ENCODE measurements at places on chromosomes 3 and 15.

- no peak for DNase-seq
Measured at GRCh38 chr3:176097027-176097426, 1100.3 kb downstream of the TBL1XR1 start.

DNA sequence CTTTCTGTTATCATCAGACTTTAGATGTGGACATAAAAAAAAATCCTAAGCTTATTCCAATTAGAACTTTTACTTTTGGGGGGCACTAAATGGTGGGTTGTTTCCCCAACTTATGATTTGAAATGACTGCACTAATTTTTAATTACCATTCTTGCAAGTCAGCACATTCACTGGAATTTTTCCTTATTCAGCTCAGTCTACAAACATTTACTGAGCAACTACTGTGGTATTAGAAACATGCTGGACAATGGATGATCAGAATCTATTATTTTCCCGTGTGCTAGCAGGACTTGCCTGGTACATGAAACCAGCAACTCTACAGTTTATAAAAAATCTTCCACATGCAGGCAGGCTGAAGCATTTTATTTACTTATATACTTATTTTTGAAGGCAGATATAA lies 273.6 kb downstream of the FOXP1 start:
- no peak for DNase-seq

GRCh38 chr3:5136919-5137429 lies 14.9 kb downstream of the ARL8B start:
- DNase-seq = no peak

DNA sequence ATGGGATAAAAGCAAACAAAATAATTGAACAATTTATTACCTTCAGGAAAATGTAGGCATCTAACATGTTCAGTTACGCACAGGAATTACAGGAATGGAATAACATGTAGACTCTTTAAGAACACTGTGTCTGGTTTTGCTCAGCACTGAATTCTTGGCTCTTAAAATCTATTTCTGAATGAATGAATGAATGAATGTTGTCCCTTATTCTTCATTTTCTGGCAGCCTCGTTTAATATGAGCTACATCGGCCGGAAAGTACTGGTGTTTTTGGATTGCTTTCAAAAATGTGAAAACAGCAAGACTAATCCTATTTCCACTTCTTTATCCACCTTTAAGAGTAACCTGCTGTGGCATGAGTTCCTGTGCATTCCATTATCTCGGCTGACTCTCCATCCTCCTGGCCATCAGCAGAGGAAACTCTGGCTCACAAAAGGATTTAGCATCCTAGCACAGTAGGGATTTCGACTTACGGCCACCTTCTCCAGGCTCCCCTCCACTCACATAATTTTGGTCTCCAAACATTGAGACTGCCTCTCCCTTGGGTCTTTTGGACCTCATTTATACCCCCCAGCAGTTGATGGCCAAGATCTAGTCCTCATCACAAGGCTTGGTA lies 145.3 kb downstream of the FOXP1 start:
- no peak for DNase-seq

DNA sequence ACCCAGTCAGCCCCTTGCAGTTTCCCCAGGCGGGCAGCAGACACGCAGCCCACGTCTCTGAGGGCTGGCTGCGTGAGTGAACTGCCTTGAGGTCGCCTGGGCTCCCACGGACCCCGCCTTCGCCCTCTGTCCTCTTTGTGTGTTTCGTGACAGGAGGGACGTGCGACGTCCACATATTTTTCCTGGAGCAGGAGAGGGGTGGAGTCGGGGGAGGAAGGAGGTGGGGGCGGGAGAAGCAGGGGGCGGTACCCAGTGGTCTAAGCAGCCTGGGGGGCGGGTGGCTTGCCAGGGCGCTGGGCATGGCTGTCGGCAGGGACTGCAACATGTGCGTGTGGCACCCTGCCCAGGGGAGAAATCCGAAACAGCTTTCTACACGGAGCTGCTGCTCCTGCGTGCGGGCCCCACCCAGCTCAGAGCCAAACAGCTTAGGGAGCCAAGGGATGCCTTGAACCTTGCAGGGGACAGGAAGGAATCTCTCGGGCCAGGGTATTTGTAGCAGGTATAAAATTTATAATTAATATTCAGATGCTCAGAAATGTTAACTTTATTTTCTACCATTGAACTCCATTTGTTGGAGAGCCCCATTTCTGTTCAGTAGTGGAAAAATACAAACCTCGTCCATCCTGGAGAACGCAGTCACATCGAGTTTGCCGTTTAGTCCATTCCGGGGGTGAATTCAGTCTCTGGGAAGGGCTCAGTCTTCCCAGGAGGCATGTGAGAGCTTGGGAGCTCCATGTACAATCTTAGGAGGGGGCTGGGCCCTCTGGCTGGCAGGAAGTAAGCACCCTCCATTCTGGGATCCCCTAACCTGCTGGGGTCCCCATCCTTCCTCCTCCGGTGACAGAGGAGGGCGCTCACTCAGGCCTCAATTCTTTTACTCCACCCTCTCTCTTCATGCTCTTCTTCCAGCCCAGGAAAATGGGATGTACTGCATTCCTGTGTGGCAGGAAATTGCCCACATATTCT lies 79.1 kb upstream of the MEF2A start:
- DNase-seq = no peak

DNA sequence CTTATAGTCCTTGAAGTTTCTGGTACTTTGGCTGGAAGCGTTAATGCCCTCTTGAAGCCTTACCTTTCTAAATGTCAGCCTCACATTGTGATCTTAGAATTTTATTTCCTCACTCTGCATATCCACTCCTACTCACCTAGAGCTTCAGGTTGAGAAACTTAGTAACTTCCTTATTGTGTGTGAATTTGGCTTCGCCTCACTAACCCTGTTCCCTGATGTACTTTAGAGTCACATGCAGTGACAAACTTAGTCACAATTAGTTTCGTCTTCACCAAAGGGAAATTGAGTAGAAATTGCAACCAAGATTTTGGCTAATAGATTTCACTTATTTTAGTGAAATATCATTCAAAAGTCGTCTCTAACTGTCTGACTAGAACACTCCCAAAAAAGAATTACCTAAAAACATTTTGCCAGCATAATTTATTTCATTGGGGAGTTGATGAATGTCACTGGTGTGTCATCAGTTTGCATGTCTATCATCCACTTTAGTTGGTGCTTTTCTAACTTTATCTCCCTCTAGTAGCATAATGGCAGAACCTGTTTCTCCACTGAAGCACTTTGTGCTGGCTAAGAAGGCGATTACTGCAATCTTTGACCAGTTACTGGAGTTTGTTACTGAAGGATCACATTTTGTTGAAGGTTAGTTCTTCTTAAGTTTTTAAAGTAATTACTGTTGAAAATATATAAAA lies 960 bp downstream of the MFN1 start:
- DNase-seq = peak; percentile 13

- no peak for DNase-seq
Measured at GRCh38 chr3:13550423-13550690, 1.4 kb downstream of the FBLN2 start.

DNA sequence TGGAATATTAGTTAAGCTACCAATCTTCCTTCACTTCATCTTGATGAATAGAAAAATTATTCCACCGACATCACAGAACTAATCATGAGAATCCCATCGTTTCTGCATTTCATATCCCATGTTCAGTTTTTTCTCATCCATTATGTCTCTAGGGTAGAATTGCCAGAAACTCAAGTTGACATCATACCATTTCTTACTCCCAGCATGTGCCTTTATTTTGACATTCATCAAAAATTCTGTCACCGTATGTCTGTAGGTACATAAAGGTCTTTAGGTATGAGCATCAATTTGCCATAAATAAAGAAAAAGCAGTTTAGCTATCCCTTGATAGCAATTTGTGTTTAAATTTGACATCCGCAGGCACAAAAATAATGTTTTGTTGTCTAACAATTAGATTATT lies 175.5 kb upstream of the ROBO2 start:
- DNase-seq = no peak

DNA sequence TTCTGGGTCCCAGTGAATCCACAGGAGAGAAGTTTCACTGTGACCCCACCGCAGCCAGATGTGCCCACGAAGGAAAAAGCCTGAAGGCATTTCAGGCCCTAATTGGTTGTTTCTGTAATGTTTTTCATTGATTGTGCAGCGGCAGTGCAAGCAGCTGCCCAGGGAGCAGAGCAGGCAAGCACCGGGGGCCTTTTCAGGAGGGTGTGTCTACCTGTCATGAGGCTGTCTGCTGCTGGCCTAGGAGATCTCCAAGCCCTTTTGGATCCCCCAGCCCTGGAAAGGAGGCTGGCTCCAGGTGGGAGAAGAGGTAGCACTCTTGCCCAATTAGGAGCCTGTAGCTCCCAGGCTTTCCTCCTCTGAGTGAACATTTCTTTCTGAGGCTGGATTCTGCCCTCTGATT lies 108.8 kb downstream of the EPHB1 start:
- DNase-seq = no peak

DNA sequence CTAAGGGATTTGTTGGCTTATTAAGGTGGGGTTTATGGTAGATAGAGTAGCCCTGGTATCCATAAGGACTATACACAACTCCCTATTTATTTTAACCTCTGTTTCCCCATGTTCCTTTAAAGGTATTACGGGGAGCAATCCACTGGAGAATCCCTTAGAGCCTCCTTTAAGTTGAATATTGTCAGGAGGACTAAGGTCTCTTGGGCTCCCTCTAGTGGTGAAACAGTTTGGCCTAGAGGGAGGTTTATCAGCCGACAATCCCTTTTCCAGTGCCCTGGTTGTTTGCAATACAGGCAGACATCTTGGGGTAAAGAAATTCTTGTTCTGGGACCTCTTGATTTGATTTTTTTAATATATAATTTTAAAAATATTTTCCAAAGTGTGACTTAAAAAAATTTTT lies 12.9 kb downstream of the OPA1 start:
- peak; percentile 87 for DNase-seq

DNA sequence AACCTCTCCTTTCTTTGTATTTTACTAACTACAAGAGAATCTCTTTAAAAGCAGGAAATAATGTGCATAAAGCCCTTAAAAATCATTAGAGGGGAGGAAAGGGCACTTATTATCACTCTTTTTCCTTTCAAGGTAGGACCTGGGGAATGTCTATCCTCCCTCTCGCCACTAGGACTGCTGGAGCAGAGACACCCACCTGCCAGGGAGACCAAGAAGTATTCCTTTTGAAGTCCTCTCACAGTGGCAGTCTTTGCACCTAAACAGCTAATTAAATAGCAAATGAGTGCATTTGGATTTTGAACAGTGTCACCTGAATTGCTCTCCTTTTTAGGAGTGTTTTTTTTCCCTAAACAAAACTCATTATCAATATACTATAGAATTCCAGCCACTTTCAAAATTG lies 874.1 kb downstream of the ZPLD1 start:
- no peak for DNase-seq

GRCh38 chr15:61226361-61227256 lies 2.5 kb downstream of the RORA start:
- DNase-seq = no peak

DNA sequence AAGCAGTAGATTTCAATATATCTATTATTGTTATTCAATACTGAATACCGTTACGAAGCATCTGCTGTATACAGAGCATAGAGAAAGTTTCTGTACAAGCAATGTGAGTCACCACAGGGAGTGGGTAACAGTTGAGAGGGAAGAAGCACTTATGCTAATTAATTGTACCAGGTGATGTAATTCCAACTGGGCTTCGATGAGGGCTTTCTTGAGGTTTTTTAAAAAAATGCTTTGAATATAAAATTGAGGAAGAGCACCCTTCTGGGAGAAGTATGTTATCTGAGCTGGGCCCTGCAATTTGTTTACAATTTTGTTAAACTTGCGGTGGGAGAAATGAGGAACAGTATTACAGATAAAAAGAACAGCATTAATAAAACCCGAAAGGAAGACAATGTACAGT lies 197.9 kb downstream of the TPRG1 start:
- no peak for DNase-seq

GRCh38 chr3:122427857-122428471 lies 12.1 kb upstream of the WDR5B start:
- DNase-seq = no peak

- DNase-seq = no peak
Measured at GRCh38 chr15:67185621-67186225, 68.7 kb downstream of the AAGAB start.

DNA sequence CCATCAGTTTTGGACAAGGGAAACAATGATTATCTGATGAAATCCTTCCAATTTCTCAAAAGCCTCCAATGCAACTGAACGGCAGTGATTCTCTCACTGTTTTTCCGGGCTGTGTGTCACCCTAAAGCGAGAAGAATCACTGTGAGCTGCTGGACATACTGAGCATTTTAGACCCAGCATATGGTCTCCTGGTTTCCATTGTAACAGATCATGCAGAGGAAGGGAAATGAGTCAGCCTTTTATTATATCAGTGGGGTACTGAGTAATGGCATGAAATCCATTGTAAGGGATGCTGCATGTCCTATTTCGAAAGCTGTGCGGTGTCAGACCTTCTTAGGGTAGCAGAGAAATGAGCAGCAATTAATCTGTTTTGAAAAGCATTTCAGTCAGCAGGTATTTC lies 287.1 kb downstream of the IL5RA start:
- DNase-seq = no peak

DNA sequence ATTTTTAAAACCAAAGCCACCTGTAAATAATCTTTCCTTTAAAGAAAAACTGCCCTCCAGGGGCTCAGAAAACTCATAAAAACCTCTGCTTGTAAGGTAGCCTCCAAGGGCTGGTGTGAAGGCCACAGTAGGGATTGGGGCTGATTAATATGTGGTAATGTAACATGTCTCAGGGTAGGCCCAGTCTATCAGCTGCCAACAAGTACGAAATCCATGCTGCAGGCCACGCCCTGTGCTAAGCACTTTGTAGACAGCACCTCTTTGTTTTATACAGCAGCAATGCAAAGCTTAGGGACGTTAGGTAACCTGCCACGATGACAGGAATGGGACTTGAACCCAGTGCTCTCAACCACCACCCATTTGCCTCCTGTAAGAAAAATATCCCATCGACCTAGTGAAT lies 65.6 kb upstream of the PRICKLE2 start:
- no peak for DNase-seq

DNA sequence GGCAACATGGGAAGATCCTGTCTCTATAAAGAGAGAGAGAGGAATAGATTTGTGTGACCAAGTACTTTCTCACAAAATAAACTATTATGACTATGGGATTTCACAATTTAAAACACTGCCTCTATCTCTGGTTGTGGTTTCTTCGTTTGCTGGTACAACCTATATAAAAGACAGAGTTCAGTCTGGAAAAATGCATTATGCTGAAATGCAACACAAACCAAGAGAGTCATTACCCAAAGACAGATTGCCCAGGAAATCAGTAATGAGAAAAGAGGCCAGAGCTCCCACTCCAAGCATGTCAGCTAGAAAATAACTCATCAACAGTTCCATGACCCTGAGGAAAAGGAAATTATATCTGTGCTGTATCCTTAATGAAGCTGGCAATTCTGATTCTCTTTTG lies 23.2 kb downstream of the GPR176 start:
- DNase-seq = no peak

- DNase-seq = no peak
Measured at GRCh38 chr15:25643120-25643519, 204.3 kb upstream of the UBE3A start.

GRCh38 chr3:158330870-158331269 lies 221.0 kb downstream of the RSRC1 start:
- DNase-seq = no peak

GRCh38 chr15:42716125-42716524 lies 20.8 kb downstream of the CDAN1 start:
- no peak for DNase-seq

Measured in hematopoietic multipotent progenitor cell treated with erythropoietin and hydrocortisone succinate and interleukin-3 and kit ligand, for 15 days (in vitro differentiated cells).